ENCODE measurements at places on chromosomes 3 and 15.

GRCh38 chr15:101188637-101189408 is 63.0 kb downstream of the CHSY1 start:
- no peak for DNase-seq

GRCh38 chr3:188788621-188789081 is 383.1 kb upstream of the TPRG1 start:
- peak; percentile 47 for DNase-seq

DNA sequence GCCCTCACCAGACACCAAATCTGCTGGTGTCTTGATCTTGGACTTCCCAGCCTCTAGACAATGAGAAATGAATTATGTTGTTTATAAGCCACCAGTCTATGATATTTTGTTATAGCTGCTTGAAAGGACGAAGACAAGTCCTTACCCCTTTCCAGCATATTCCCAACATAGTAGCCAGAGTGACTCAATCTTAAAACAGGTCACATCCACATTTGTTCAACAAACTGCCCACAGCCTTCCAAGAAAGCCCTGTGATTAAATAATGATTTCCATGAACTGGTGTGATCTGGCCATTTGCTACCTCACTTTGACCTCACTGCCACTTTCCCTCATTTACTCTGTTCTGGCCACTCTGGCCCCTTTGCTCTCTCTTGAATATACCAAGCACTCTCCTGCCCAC is 193.7 kb upstream of the CFAP20DC start:
- DNase-seq = no peak

DNA sequence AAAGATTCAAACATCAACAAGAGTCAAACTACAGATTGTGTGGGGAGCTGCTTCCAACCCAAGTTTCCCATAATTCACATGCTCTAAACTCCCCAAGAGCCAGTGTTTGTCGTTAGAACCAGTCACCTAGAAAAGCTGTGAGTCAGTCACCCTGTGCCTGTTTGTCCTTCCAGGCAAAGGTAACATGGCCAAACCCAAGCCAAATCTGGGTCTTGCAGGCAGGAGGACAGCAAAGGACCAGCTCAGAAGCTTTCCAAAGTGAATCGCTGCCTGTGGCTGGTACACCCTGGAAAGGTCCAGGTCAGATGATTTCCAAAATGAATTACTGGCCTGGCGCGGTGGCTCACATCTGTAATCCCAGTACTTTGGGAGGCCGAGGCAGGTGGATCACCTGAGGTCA is 251.5 kb downstream of the FAM43A start:
- no peak for DNase-seq

DNA sequence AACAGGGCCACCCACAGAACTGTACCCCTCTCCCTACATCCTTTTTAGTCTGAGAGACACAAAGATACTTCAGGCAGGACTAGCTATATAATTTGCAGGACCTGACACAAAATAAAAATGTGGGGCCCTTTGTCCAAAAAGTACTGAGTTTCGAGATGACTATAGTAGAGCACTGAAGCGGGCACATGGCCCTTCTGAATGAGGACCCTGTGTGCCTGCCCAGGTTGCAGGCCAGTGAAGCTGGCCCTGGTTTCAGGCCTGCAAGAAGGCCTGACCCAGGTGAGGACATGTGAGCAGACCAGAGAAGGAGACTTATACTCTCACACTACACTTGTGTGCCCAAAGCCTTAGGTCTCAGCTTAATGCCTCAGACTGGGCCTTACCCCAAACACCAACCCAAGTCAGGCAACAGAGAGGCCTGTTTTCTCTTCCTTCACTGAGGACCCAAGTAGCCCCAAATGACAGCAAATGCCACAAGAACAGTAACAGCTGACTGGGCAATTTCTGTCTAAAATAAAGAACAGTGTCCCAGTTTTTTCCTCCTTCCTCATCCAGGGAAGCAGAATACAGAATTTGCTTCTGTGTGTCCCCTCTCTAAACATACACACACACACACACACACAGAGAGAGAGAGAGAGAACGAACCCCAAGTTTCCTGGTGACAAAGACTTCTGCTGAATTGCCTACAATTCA is 100.9 kb upstream of the ARHGEF3 start:
- DNase-seq = no peak

DNA sequence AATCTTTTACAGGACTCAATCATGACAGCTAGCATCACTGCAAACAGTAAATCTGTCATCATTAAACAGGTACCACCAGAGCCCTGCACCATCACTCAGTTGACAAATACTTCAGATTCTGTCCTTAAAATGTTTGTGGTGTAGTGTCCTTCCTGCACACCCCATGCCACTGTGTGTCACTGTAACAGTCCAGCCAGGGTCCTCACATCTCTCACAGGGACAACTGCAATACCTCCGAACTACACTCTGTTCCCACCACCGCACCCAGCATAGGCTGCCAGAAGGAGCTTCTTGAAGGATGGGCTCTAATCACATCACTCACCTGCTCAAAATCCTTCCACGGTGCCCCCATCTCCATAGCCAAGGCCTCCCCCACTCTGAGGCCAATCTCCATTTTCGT is 90.2 kb upstream of the FGF12 start:
- DNase-seq = no peak

GRCh38 chr3:99939876-99940275 is 122.2 kb downstream of the CMSS1 start:
- DNase-seq = no peak

DNA sequence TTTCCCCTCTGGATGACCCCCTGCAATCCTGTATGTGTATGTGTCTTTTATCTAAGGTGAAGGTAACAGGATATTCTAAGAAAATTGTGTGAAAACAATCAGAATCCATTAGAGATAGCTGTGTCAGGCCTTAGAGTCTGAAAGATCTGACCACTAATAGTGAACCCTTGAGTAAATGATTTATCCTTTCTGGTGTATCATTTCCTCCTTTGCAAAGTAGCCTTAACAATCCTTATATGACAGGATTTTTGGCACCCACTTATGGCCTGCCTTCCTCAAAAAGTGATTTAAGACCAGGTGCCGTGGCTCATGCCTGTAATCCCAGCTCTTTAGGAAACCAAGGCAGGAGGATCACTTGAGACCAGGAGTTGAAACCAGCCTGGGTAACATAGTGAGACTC is 110.2 kb downstream of the RBPMS2 start:
- no peak for DNase-seq

DNA sequence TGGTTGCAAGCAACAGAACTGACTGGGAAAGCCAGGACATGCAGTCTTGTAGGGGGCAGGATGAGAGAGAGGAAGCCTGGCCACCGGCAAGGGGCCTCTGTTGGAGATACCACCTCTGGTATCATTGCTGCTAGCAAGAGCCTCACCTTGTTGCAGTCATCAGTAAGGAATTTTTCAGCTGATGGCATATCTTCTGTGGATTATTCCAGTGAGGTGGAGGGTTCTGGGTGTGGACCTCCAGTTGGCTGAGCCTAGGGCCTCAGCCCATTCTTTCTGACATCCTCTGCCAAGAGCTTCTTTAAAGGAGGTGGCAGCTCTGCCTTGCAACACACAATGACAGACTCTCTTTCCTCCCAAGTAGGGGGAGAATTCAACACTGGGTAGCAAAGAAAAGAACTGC is 128.9 kb downstream of the AQP9 start:
- no peak for DNase-seq

- DNase-seq = no peak
These were observed 352 bp downstream of the CHRD start for GRCh38 chr3:184380185-184380626.

- DNase-seq = no peak
These were observed 19.5 kb downstream of the CD47 start for GRCh38 chr3:108071368-108071767.

- no peak for DNase-seq
These were observed 99.4 kb downstream of the ALCAM start for GRCh38 chr3:105466072-105466471.

GRCh38 chr15:75058127-75058905 is 34.9 kb downstream of the PPCDC start:
- DNase-seq = no peak

- DNase-seq = no peak
These were observed 1075.9 kb downstream of the ZPLD1 start for GRCh38 chr3:103510760-103511159.

- no peak for DNase-seq
These were observed 14.6 kb upstream of the SNRPA1 start for GRCh38 chr15:101309436-101310160.

- DNase-seq = no peak
These were observed 304.1 kb downstream of the MCTP2 start for GRCh38 chr15:94535298-94536048.

- no peak for DNase-seq
These were observed 873.5 kb downstream of the OTOL1 start for GRCh38 chr3:162370141-162370540.

DNA sequence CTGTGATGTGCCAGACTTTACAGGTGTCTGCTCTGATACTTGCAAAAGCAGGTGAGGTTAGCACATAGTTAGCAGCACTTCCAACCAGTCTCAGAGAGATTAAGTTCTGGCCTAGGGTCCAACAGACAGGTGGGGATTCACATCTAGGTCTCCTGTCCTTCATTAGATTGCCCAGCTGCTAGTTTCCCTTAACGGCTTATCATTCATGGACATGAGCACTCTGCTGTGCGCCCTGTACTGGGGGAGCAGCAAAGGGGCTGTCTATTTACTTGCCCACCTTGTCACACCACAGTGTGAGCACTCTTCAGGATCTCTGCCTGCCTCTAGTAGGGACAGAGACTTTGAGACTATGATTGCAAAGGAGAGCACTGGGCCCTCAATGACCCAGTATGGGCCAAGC is 8.7 kb downstream of the SPSB4 start:
- no peak for DNase-seq

GRCh38 chr3:54347933-54348332 is 225.6 kb downstream of the CACNA2D3 start:
- no peak for DNase-seq

GRCh38 chr3:139975594-139976365 is 40.8 kb downstream of the CLSTN2 start:
- no peak for DNase-seq

GRCh38 chr15:39338251-39338650 is 242.6 kb upstream of the THBS1 start:
- no peak for DNase-seq

DNA sequence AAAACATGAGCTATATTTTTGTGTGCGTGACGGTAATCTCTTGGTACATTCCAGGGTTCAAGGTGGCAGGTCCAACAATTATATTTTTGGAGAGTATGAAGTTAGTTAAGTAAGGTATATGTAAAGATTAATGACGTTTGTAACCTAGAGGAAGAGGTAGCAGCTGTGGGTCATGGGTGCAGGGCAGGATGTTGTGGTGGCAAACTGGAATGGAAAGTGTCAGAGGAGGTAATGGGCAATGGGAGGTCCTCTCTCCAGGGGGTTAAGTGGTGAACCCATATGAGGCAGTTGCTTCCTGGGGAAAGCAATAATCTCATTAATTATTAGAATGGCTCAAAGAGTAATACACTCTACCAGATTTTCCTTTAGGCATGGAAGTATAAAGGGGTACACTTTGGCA is 1.0 kb upstream of the CD200R1L start:
- DNase-seq = peak; percentile 3

GRCh38 chr3:53077476-53078220 is 31.8 kb upstream of the SFMBT1 start:
- DNase-seq = no peak

GRCh38 chr3:196740481-196741248 is 1.0 kb downstream of the PAK2 start:
- DNase-seq = no peak

GRCh38 chr3:106881186-106881585 is 496.1 kb upstream of the CCDC54 start:
- no peak for DNase-seq

GRCh38 chr3:111738238-111738637 is 120.8 kb upstream of the PHLDB2 start:
- no peak for DNase-seq

DNA sequence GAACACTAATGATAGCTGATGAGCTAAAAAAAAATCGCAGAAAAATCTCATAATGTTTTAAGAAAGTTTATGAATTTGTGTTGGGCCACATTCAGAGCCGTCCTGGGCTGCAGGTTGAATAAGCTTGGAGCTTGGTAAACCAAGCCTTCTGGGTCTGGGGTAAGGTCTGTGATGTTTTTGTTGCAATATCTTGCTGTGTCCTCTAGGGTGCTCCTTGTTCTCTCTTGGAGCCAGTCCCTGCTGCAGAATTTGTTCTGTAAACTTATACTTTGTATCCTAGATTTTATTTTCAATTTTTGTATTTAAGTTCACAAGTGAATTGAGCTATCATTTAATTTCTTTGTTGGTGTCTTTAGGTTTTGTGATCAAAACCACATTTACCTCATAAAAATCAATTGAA is 143.7 kb downstream of the NR1D2 start:
- DNase-seq = no peak

DNA sequence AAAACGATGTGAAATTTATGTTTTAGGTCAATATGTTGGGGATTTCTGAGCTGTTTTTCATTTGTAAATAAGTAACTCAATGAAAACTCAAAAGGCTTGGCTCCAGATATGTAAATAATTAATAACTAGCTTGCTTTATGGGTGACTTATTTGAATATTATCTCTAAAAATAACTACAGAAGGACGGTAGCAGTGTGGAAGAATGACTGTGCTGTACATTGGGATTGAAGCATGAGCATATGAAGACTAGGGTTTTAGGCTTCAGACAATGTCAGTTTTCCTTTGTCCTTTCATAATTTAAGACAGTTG is 343.9 kb downstream of the GRM7 start:
- DNase-seq = no peak

- no peak for DNase-seq
These were observed 275.6 kb upstream of the PROK2 start for GRCh38 chr3:72060447-72061034.

DNA sequence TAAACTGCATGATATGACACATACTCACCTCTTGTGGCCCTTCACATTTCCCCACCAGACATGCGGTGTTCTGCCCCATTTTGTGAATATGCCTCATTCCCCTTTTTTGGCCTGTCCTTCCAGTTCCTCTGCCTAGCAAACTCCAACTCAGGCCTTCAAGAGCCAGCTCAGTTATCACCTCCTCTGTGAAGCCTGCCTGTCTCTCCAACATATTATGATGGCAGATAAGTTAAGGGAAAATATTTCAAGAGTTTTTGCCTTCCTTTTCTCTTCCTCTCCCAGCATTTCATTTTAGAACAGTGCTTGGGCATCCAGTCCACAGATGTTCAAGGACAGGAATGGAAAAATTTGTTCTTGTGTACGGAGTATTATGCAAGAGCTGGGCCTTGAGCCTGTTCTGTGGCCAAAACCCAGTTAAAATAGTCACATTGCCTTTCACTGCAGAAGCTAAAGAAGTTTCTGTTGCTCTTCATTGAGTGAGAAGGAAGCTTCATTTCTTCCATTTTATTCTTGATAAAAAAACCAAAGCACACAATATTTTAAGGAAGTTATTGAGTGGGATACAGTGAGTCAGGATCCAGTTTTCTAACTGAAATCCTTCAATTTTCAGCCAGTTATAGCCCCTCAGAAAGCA is 192.0 kb downstream of the GHSR start:
- DNase-seq = no peak

GRCh38 chr3:178684881-178685590 is 148.8 kb downstream of the KCNMB2 start:
- DNase-seq = no peak

GRCh38 chr3:140708815-140709214 is 31.0 kb downstream of the TRIM42 start:
- no peak for DNase-seq

Data from activated CD8-positive, alpha-beta memory T cell treated with anti-CD3 and anti-CD28 coated beads for 4 hours (primary cell).